ENCODE measurements at places on chromosomes 2 and 18.

GRCh38 chr2:25009954-25010353, 31.9 kb upstream of the EFR3B start:
- DNase-seq: no peak

GRCh38 chr18:11902522-11903292, 5.4 kb downstream of the MPPE1 start:
- DNase-seq: no peak

- no peak for DNase-seq
Measured at GRCh38 chr2:163690896-163691295, 44.9 kb downstream of the FIGN start.

- DNase-seq: no peak
Measured at GRCh38 chr2:226898121-226898520, 62.3 kb downstream of the RHBDD1 start.

GRCh38 chr18:79413426-79413825, 17.7 kb downstream of the NFATC1 start:
- DNase-seq: no peak

DNA sequence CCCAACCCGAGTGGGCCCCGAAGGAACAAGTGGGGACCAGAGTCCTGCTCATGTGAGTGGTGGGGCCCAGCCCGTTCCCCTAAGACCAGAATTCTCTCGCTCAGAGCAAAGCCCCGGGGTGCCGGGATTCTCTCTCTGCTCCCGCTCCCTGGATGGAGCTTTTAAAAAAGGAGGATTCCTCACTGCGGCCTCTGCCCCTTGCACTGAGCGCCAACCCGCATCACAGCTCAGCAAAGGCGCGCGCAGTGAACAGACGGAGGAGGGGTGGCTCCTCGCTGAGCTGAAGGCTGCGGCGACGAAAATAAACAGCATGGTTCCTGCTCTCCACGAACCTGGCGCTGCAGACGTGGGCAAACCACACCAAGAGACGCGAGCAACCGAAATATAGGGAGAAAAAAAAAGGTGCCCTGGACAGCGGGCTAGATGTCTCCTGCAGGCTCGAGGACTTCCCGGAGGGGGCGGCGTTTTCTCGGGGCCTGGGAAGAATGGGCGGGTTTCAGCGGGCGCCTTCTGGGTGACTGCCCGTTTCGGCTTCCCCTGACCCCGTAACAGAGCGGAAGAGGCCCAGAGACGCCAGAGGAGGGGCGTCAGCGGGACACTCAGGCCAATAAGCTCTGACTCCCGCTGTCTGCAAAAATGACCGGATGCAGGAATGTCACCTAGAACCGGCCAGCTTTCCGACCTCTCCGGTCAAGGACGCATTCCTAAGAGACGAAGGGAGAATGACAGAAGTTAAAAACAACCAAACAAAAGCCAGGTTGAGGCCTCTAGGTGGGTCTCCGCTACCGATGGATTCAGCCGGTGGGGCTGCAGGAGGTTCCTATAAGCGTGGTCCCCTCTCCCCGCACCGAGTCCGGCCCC, 819 bp upstream of the KLF11 start:
- no peak for DNase-seq

DNA sequence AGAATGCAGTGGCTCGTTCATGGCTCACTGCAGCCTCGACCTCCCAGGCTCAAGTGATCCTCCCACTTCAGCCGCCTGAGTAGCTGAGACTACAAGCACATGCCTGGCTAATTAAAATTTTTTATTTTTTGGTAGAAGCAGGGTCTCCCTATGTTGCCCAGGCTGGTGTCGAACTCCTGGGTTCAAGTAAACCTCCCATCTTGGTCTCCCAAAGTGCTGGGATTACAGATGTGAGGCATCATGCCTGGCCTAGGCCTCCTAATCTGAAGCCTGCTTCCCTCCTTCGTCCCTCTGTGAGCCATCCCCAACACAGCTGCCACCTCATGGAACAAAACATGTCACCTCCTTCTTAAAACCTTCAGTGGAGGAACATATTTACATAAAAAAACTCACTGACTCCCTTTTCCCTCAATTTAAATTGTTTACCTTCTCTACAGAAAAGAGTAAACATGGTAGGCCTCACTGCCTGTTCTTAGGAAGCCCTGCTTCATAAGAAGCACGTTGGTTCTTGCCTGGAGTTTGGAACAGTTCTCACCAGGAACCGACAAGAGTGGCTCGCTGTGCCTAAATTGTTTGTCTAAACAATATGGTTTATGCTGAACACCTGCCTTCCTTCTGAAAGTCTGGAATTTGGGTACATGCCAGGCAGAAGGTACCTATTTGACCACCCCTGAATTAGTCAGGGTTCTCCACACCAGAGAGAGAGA, 12.1 kb upstream of the RHOB start:
- DNase-seq: no peak

DNA sequence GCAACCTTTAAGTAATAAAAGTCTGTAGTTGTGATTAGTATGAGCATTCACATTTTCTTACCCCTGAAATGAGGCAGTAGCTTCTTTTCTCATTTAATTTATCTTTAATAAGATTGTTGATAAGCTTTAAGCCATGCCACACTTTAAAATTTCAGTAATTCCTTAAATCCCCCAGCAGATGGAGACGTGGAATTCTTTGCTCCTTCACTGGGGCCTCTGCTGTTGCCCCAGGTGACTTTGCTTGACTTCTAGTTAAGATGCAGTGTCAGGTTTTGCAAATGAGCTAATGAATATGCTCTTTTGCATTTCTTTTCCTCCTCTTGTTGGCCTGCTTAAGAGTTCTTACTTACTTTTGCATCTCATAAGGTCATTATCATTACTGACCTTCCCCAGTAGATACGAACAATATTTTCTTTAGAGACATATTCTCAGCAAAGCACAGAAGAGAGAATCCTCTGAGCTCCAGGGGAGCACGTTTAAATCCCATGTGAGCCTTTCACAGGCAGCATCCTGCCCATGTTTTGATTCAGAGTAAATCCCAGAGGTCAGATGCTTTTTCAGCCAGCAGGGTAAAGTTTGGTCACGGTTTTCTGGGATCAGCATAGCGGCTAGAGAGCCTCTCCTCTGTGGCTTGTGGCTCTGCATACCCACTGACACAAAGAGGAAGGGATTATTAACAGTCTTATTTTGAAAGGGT, 222.9 kb downstream of the PTPRM start:
- no peak for DNase-seq

- no peak for DNase-seq
Measured at GRCh38 chr2:121634354-121635307, 14.6 kb downstream of the CLASP1 start.

GRCh38 chr18:54718408-54718773, 109.9 kb upstream of the RAB27B start:
- no peak for DNase-seq

DNA sequence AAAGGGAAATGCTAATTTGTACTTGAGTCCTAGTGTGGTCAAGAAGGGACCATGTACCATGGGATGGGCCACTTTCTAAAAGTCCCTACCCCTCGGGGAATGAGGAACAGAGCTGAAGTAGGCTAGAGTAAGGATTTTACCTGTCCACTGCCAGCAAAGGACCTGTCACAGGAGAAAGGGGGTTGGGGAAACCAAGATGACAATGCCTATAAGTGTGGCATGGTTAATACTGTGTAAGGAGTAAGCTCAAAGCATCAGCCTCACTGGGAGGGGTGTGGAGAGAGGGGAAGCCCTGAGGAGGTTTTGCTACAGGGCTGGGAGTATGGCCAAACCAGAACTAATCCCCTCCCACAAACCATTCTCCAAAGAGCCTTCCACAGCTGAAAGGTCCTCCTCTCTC, 15.8 kb downstream of the GKN2 start:
- DNase-seq: no peak

- DNase-seq: no peak
Measured at GRCh38 chr2:219230059-219230540, 494 bp downstream of the ANKZF1 start.

DNA sequence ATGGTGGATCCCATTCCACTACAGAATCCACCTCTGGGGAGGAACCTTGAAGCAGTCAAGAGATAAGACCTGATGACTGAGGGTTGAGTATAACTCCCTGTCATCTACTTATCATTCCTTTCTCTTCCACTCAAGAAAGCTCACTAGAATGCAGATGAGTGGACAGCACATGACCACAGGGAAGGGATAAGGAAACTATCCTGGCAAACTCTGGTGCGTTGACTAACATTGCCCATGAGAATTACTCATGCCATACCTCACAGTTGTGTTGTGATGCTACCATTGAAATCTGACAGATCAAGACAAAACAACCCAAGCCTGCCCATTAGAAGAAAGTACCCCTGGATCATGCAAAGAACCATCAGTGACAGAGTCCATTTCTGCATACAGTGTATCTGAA, 26.5 kb downstream of the SLC16A14 start:
- DNase-seq: no peak

DNA sequence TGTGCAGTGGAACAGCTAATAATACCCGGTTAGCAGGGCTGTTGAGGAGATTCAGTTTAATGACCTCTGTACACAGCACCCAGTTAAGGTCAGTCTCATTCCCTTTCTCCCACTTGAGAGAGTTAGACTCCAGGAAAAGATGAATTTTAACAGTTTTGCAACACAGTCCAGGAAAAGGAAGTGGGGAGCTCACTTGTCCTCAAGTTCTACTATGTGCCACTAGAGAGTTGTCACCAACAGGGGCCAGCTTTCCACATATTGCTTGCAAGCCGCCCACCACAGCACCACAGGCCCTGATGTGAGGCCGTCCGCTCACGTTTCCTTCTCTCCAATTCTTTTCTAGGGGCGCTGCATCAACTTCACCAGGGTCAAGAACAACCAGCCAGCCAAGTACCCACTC, 142.1 kb downstream of the GFPT1 start:
- no peak for DNase-seq

GRCh38 chr2:158731386-158731785, 63.7 kb upstream of the DAPL1 start:
- no peak for DNase-seq

DNA sequence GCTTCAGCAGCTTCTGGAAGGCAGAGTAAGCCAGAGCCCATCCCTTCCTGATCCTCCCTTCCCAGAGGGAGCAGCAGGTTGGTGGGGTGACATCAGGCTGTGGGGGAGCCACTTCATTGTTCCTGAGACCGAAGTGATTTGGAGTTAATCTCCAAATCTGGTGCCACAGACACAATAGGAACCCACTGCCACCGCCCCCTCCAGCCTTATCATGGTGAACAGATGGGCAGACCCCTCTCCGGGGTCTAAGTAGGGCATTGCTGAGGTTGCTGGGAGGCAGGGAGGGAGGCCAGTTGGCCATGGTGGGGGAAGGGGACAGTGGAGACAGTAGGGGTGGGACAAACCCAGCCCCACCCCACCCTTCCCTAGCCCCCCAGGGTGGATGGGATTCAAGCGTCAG, 25.6 kb upstream of the SLC35F6 start:
- DNase-seq: no peak

DNA sequence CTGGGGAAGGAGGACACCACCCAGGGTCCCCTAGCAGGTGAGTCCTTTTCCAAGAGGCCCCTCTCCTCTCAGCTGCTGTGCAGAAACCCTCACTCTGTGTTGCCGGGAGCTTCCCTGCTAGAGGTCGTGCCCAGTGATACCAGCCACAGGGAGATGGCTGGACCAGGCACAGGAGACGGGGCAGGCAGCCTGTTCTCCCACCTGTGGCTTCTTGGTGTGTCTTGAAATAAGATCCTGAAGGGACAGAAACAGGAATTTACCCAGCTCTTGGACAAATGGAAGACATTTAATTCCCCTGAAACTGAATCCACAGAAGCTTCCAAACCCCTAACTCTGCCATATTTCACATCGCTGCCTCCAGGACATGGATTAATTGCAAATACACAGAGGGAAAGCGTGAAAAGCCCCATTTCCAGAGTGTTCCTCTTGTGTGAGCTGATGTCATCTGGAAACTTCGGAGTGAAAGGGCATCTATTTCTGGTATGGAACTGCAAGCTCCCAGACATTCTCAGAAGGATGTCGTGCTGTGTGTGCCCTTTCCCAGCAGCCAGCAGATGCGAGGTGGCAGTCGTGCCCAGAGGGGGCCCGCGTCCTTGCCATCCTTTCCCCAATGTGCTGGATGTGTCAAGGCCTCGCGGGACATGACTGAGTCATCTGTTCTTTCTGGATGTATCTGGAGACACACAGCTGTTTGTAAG, 177.7 kb downstream of the SEPTIN10 start:
- no peak for DNase-seq

- no peak for DNase-seq
Measured at GRCh38 chr2:43837831-43838559, 644 bp downstream of the ABCG5 start.

Data from stimulated activated CD8-positive, alpha-beta memory T cell treated with anti-CD3 and anti-CD28 coated beads, Interleukin-7, amount 100 ng/mL, for 24 hours (primary cell).